ENCODE measurements at places on chromosomes 2 and 18.

GRCh38 chr18:60024857-60025256 lies 125.1 kb downstream of the PMAIP1 start:
- no peak for DNase-seq

GRCh38 chr2:233434666-233435330 lies 80.5 kb downstream of the DGKD start:
- DNase-seq = no peak

- DNase-seq = no peak
These were observed 42.4 kb downstream of the ARL4C start for GRCh38 chr2:234454433-234454832.

- DNase-seq = no peak
These were observed 603.5 kb upstream of the VRK2 start for GRCh38 chr2:57443086-57443485.

- no peak for DNase-seq
These were observed 2.9 kb upstream of the SLC9A4 start for GRCh38 chr2:102470168-102470567.

GRCh38 chr18:63378919-63379638 lies 12.1 kb upstream of the KDSR start:
- no peak for DNase-seq

GRCh38 chr2:64153811-64154210 lies 9.6 kb upstream of the PELI1 start:
- DNase-seq = no peak

DNA sequence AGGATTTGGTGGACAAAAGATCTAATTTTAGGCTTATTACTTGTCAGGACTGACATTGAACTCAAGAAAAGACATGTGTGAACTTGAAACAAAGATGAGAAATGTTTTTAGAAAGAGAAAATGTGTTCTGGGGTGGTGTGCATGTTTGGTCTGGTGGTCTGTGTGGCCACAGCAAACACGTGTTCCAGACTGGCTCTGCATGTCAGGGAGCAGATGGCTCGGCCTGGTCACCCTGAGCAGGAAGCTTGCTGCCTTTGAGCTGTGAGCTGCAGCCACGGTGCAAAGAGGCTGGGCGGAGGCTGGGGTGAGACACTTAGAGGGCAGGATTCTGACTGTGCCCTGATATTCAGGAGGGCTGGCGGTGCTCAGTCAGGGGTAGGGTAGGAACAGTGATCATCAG lies 186.1 kb downstream of the CTIF start:
- DNase-seq = no peak

- DNase-seq = no peak
These were observed 104.5 kb upstream of the UGP2 start for GRCh38 chr2:63737081-63737751.

DNA sequence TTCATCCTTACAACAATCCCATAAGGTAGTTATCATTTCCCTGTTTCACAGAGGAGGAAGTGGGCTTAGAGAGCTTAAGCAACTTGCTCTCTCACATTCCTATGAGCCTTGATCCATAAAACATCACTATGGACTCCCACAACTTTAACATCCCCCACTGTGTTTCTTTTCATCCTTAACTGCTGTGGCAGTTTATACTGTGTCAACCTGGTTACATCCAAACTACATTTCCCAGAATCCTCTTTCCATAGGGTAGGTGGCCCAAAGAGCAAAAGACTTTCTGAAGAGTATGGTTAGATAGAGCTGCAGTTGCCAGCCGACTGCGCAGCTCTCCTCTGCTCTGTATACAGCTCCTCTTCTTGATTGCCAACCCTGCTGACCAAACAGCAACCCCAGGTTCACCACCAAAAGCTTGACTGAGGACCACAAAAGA lies 22.5 kb downstream of the MAP3K2 start:
- DNase-seq = no peak

GRCh38 chr2:31004257-31004656 lies 134.0 kb downstream of the GALNT14 start:
- DNase-seq = no peak

GRCh38 chr2:219253753-219254589 lies at the start of gene TUBA4A:
Gene TUBA4A (minus strand): TSS chr2:219253918. CDS start chr2:219253858, 60 bp downstream.
- DNase-seq = peak; percentile 87

GRCh38 chr2:48131539-48132270 lies 225.4 kb upstream of the FBXO11 start:
- no peak for DNase-seq

GRCh38 chr2:143390171-143390570 lies 261.0 kb downstream of the ARHGAP15 start:
- DNase-seq = no peak

- no peak for DNase-seq
These were observed 2.2 kb downstream of the MYO3B start for GRCh38 chr2:170180031-170180566.

DNA sequence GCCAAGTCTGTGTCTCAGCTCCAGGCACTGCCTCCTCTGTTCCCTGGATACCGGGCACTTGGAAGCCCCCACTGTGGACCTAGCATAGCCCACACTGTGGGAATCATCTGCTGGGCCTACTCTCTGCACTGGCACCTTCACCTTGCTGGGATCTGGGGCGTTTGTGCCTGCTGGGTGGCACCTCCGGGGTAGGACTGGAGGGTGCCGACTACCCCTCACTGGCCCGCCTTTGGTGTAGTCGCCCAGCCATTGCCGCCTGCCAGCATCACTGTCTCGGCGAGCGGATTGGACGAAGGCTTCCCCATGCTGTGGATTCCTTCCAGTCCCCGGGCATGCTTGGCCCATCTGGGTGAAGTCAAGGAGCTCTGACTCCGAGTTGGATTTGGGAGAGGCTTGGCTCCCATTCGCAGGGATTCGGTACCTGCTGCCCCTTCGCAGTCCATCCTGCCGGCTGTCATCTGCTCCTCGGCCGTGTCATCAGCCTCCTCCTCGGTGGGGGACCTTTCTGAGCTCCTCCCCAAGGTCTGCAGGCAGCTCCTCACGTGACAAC lies 180.6 kb upstream of the HDAC4 start:
- no peak for DNase-seq

DNA sequence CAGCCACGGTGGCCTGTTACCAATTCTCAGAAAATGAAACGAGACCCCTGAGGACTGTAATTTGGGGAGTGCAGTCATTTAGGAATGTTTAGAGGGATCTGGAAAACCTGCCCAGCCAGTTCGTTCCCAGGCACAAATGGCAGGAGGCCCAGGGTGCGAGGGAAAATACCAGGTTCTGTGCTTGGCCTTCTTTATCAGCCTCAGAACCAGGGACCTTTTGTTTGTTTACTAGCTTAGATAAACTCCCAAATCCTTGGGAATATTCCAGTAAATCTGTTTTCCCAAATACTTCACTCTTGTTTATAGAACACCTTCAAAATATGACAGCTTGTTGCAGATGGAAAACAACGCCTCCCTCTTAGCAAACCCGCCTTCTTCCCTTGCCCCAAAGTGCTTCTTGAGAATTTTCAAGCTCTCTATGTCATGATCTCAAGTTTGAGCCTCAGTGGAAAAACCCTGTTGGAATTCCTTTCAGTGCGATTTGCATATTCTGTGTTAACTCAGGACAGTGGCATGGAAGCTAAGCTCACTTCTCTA lies 400.3 kb upstream of the SMIM21 start:
- no peak for DNase-seq

- no peak for DNase-seq
These were observed 573.5 kb upstream of the SETBP1 start for GRCh38 chr18:44107187-44107586.

DNA sequence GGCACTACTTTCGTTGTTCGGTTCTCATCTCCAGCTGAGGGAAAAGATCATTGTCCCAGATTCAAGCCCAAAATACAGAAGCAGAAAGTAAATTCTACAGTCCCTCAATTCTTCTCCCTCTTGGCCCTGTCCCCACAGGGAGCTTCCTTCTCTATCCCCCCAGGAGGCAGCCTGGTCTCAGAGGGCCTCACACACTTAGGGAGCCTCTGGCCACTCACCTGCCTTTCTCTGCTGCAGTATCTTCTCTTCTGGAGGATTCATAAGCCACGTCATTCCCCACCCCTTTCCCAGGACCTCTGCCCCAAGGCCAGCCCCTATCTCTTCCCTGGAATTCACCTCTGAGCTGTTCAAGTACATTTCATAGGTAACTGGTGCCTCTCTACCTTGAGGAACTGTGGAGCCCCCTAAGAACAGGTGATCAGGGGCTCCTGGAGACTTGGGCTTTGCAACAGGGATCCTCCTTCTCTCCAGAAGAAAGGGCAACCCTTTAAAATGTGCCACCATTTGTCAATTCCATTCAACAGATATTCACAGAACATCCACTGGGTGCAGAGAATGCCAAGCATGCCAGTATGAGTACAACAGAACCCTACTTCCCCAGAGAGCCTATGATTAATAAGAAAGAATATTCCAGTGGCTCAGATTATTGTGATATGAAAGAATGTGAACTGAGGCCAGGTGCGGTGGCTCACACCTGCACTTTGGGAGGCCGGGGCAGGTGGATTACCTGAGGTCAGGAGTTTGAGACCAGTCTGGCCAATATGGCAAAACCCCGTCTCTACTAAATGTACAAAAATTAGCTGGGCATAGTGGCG lies 72.9 kb downstream of the CIB4 start:
- DNase-seq = no peak

DNA sequence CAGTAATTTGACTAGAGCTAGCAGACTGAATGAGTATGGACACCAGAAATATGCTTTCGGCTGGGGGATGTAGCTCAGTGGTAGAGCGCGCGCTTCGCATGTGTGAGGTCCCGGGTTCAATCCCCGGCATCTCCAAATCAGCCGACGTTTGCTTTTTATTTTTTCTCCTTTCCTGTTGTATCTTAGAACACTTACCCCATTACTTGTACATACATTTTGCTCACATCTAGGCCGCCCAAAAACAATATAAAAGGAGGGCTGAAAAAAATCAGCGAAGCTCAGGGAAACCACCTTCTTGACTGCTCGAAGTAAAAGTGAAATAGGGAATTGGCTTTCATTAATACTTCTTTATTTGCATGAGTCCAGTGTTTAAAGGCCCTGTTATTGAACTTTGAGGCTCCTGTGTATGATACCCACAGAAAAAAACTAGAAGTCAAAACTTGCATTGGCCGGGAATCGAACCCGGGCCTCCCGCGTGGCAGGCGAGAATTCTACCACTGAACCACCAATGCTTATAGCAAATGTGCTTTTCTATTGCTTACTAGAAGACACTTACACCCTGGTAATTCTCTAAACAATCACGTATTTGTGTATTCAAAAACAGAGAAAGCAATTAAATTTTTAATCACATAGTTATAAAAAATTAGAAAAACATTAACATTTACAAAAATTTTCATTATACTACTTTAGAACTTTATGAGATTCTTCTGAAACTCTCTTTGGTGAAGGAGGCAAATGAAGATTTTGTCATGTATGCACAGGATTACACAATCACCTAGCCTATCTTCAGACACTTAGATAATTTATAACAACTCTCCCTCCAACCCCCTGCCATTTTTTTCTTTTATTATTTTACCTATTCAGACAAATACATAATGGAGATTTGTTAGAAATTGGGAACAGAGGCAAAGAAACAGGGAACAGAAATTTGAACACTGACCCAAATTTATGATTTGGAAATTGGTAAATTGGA lies 35.2 kb upstream of the GPD2 start:
- DNase-seq = peak; percentile 60

DNA sequence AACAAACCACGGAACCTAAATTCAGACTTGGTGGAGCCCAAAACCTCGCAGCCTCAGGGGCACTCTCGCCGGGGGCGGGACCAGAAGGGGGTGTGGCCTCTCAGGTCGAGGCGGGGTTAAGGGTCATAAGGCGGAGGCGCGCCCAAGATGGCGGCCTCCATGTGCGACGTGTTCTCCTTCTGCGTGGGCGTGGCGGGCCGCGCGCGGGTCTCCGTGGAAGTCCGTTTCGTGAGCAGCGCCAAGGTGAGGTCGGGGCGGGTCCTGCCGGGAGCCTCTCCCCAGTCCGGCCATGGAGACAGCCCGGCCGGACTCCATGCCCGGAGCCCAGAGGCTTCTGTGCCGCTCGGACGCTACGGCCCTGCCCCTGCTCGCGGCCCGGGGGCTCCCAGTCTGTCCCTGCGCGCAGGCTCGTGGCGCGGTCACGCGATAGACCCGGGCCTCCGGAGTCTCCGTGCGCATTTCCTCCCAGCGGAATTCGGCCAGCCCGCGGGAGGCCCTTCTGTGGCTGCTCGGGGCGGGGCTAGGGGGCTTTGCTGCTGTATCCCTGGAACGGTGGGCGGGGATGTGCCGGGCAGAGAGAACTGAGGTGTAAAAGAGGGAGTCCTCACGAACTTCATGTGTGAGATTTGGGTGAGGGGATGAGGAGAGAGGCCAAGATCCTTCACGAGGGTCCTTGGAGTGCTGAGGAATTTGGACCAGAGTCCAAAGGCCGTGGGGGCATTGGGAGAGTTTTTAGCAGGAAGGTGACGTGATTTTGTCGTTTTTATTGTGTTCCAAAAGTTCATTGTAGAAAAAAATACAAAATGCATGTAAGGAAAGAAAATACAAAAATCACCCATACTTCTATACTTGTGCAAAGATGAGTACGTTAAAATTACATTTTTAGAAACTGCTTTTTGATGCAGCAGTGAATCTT lies at the start of gene SMYD5:
Gene SMYD5 (plus strand): TSS at position 126 of the 916 bp plus-strand sequence. CDS start 22 bp downstream, at position 148.
- DNase-seq = peak; percentile 83

- no peak for DNase-seq
These were observed 194.6 kb downstream of the METTL4 start for GRCh38 chr18:2376707-2377106.

DNA sequence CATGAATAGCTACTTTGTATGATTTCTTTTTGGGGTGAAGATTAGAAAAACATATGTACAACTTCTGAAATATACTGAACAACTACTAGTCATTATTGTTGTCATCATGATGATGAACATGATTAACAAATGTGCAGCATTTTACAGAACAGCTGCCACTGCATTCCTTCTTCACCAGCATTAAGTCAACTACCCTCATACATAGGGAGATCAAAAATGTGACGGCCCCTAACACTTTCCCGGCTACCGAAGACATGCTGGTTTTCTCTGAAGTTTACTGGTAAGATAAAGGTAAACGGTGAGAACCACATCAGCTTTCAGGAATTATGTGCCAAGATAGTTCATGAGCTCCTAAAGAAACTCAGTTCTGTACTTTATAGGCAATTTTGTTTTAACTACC lies 121.0 kb upstream of the LRATD1 start:
- no peak for DNase-seq

GRCh38 chr2:186345745-186346144 lies 140.3 kb upstream of the ZC3H15 start:
- DNase-seq = no peak

DNA sequence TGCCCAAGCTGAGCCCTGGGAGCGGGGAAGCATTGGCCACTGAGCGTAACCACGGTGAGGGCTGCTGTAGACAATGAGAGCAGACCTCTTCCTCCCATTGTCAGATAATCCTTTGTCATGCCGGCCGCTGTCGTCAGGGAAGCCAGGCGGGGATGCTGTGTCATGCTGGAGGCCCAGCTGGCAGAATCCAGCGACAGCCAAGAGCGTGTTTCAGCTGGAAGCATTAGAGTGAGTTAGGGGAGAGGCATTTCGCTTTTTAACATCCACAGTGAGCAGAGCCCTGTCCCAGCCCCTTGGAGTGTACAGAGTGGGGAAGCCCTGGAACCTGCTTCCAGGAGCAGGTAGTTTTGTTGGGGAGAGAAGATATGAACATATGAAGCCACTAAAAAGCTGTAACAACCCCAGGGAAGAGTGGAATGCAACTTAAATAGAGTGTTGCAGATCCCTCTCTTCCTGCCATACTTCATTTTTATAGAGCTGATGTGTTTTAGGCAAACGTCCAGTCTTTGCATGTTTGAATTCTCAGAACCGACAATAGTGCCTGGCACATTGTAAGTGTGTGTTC lies 7.0 kb downstream of the CTIF start:
- no peak for DNase-seq
